Left ventricle myocardium superior (tissue), 1 donor: ENCODE measurements at places on chromosomes 3 and 15. TPM values are rescaled to one million over a fixed set of nuclear protein-coding genes. Genes with fewer than 3 reads are reported as not detected.

The MCF2L2 gene
- 0.25 TPM for total RNA-seq

DNA sequence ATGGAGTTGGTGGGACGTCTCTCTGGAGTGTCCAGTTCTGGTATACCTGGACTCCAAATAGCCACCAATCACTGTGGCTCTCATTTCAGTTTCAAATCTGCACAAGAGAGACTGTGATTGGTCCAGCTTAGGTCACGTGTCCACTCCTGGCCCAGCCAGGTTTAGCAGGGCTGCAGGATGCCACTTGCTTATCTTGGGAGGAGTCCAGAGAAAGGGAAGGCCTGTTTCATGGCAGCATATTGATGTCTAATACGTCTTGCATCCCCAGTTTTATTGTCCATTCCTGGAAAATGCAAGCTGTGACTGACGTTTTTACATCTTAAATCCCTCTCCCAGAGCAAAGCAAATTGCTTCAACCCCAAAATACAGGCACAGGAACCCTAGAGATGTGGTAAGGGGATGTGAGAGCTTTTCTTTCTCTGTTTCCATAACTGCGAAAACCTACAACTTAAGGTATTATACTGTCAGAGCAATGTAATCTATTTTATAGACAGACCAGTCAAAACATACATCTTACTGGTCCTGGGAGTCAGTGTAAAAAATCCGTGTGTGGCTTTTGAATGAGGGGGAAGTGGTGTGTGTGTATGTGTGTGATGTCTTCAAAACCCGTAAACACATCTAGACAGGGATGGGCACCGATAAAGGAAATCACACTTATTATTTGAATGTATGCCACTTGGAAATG is 274.4 kb downstream of the TLE3 start:
- DNase-seq: no peak

GRCh38 chr15:90869601-90870353 is 1.4 kb downstream of the FURIN start:
- DNase-seq: peak; percentile 85

DNA sequence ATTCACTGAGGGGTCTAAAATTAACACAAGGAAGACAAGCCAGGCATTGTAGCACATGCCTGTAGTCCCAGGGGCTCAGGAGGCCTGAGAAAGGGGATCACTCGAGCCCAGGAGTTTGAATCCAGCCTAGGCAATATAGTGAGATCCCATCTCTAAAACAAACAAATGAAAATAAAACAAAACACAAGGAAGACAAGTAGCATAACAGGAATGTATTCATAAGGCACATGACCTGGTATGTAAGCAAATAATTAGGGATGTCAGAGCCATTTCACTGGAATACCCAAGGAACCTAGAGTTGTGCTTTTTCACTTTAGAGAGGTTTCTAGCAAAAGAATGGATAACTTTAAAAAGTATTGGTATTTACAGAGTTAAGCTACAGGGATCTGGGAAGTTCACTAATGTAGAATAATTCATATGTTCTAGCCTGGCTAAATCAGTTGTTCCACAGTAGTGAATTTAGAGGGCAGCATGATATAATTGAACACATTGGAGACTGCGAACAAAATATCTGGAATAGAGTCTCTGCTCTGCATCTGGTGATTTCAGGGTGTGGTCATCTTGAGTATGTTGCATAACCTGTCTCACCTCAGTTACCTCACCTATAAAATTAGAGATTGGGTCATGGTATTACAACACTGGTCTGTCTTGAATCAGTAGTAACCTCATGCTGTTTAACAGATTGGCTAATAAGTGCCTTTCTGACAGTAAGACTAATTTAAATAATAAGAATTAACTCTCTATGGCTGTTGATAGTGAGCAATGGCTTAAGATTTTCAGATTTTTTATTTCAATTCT is 9.3 kb downstream of the GRAMD1C start:
- DNase-seq: no peak

DNA sequence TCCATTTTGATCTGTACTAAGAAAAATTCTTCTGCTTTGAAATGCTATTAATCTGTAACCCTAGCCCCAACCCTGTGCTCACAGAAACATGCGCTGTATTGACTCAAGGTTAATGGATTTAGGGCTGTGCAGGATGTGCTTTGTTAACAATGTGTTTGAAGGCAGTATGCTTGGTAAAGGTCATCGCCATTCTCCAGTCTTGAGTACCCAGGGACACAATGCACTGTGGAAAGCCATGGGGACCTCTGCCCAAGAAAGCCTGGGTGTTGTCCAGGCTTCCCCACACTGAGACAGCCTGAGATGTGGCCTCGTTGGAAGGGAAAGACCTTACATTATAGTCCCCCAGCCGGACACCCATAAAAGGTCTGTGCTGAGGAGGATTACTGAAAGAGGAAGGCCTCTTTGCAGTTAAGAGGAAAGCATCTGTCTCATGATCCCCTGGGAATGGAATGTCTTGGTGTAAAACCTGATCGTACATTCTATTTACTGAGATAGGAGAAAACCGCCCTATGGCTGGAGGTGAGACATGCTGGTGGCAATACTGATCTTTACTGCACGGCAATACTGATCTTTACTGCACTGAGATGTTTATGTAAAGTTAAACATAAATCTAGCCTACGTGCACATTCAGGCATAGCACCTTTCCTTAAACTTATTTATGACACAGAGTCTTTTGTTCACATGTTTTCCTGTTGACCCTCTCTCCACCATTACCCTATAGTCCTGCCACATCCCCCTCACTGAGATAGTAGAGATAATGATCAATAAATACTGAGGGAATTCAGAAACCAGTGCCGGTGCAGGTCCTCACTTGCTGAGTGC is 6.3 kb downstream of the PIGZ start:
- DNase-seq: no peak

DNA sequence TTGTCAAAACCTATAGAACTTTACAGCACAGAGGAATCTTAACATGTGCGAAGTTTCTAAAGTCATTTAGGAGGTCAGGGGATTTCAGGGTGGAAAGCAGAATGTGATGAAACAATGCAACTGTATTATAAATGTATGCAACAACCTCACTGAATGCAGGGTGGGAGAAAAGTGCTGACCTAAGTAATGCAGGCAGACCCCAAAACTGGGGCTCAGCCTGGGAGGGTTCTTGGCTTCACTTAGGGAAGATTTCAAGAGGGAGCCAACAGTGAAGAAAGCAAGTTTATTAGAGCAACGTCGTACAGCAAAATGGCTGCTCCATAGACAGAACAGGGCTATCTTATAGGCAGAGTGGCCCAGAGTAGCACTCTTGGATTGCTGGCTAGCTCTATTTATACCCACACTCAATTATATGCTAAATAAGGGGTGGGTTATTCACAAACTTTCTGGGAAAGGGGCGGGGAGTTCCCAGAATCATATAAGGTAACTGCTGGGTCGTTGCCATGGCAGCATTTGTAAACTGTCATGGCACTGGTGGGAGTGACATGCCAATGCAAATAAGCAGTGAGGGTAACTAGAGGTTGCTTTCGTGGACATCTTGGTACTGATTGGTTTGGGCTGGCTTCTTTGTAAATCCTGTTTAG is 14.2 kb upstream of the CAND2 start:
- DNase-seq: no peak

- no peak for DNase-seq
Measured at GRCh38 chr3:8739757-8740504, 6.3 kb downstream of the CAV3 start.
